ENCODE measurements at places on chromosomes 12 and 14.

DNA sequence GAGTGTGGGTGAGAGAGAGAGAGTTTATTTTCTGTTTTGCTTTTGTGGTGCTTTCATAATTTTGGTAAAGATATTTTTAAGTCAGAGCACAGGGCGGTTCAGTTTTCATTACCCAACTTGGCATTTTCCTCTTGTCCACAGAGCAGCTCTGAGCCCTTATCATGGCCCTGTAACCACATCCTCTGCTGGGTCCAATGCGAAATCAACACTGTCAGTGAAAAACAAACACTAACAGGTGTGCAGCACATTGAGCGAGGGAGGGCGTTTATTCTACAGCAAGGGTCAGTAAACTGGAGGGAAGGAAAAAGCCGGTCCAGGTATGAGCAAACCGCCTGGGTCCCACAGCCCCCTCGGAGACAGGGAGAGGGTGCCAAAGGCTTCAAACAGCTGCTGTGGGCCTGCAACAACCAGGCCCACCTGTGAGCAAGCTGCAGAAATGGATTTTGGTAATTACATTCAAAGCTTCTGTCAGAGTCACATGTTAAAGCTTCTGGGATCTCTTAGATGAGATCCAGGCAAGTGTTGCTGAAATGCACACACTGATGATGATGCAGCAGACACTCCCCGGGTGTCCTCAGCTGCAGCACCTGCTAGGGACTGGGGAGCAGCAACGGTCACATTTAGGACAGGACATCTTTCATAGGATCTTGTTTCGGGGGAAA is 132.7 kb upstream of the DYRK2 start:
- no peak for DNase-seq

DNA sequence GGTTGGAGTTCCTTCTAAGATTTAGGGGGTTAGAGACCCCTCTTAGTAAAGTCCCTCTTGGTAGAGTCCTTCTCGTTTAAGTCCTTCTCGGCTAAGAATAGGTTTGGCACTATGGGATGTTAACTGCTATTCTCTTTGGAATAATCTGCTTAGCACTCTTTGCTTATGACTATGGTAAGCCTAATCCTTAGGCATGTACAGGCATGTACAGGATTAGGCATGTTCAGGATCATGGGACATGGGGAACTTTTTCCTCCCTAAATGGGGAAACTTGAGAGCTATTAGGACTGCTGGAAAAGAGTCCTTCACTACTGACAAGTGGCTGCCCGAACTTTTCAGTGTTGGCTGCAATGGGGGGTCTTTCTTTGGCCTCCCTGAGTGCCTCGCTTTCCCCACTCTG is 193.3 kb downstream of the TMEM117 start:
- DNase-seq, result no peak

DNA sequence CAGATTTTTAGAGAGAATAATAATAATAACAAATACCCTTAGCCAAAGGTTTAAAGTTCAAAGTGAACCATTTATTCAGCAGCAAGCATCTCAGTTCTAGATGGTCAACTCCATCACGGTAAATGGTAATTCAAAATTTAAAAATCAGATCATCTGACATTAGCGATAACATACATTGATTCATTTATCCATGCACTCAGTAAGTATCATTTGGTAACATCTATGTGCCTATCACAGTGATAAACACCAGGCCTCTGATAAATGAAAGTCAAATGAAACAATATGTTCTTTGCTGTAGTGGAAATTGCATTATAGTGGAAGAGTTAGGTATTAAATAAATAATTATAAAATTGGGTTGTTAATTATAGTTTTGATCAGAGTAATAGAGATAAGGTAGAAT is 108.8 kb downstream of the CNTN1 start:
- no peak for DNase-seq

DNA sequence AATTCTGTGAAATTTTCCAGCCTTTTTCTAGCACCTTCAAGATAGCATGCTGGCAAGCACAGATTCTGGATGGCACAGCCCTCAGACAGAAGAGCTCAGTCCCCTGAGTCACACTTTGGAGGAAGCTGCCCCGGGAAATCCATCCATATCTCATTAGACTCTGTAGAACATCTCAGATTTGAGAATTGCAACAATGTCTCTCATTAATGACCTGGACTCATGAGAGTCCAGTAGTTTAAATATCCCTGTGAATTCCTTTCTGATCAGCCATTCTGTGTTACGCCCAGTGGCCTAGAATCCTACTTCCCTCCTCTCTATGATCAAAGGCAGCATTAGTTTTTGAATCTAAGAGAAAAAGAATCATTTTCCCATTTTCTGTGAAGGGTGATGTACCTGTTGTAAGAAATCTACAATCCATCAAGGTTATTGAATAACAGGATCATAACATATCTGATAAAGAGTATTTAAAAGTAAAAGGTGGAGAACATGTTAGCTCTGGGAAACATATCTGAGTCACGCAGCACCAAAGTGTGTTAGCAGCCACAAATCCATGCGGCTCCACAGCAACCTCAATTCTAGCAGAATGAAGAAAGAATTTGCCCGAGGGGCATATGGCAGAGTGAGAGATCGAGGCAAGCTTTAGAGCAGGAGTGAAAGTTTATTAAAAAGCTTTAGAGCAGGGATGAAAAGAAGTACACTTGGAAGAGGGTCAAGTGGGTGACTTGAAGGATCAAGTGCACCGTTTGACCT is 855.6 kb upstream of the TMEM132C start:
- no peak for DNase-seq

DNA sequence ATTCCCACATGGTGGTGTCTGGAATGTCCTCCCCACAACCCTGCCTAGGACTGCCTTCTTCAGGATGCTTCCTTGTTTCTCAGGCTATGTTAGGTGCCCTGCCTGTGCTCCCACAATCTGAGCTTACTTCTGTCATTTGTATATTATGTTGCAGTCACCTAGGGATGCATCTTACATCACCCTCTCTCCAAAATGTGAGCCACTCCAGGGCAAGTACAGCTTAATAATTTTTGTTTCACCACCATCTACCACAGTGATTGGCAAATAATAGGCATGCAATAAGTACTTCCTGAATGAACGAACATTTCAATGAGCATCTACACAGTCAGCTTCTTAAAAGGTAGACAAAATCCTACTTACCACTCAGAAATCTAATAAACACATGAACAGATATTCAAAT is 37.6 kb downstream of the ZFYVE26 start:
- DNase-seq, result no peak

DNA sequence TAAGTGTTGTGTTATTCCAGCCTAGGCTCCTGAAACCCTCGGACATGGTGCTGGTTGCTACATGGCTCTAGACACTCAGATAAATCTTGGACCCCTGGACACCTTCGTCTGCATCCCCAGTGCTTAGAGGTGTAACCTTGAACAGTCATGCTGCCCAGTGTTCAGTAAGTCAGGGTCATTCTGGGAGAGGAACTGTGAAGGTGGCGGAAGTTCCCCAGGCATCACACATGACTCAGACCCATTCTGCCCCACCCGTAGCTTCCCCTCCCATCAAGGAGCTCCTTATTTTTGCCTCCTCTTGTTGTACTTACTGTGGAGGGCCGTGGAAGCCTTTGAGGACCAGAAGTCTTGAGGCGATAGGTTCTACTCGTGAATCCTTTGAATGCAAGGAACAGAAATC is 18.1 kb upstream of the SSPN start:
- no peak for DNase-seq

DNA sequence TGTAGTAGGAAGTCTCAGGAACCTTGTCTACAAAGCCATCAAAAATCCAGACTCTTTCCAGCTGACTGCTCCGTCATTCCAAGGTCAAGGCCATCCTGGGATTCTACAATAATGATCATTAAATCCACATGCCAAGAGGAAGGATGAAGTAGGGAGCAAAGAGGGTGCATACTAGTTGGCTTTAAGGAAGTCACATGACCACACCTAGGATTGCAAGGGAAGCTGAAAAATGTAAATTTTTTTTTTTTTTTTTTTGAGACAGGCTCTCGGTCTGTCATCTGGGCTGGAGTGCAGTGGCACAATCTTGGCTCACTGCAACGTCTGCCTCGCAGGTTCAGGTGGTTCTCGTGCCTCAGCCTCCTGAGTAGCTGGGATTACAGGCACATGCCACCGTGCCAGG is 7.3 kb upstream of the MRPL42 start:
- no peak for DNase-seq

DNA sequence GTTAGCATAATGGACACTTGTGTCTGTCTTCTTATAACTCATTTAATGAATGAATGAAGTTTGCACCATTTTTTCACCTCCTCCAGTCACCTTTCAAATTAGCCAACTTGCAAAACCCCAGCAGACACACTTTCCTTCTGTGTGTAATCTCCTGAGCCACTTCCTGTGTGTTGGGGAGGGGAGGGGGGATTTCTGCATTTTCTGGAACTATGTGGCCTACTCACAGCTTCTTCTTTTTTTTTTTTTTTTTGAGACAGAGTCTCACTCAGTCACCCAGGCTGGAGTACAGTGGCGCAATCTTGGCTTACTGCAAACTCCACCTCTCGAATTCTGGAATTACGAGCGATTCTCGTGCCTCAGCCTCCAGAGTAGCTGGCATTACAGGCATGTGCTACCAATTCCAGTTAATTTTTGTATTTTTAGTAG is 4.1 kb upstream of the SERPINA1 start:
- DNase-seq, result peak; percentile 33

DNA sequence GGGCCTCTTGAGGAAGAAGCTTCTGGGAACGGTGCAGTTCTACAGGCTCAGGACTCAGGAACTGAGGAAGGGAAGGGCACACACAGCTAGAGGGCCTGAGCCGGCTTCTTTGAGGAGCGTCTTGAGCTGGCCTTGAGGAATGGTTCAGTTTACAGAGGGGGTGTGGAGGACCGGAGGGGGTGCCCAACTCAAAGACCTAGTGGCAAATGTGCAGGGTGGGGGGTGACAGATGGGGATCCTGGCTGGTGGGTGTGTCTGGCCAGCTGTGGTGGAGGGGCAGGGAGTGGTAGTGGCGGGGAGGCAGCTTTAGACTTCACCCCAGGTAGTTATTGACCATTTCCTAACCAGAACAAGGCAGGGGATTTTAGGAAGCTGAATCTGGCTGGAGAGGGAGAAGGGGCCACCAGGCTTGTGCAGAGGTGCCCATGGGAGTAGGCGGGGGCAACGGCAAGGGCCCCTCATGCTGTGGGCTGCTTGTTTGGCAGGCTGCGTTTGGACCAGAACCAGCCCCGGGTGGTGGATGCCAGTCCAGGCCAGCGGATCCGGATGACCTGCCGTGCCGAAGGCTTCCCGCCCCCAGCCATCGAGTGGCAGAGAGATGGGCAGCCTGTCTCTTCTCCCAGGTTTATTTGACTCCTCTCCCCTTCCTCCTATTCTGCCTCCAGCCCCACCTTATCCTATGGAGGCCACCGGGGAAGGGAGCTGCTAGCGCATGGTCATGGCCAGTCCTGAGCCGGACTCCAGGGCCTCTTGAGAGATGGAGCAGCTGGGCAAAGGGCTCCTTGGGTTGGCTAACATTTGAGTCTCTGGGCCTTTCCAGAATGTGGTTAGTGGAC is 27.8 kb downstream of the PAPLN start:
- no peak for DNase-seq

DNA sequence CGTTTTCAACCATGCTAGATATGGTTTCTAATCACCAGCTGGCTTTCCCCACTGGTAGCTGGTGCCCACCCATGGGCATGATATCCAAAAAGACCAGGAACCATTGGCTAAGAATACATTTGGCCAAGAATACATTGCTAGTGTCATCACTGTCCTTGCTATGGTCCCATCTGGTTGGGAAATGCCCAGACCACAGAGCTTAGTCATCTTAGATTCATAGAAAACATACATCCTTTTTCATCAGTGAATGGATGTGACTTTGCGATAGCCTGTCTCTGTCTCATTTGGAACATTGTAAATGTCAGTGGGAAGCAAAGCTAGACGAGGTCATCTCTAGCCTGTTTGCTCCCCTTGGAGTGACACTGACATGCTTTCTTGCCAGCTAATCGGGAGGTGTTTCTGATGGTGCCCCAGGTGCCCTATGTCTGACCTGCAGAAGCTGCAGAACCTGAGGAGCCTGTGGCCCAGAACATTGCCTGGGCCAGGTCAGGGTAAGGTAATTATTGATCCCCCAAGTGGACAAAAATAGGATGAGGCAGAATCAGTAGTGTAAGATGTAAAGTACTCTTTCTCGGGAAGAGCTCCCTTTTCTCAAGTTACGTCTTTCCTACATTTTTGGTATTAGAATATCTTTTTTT is 194.8 kb downstream of the SLC41A2 start:
- DNase-seq, result no peak

GRCh38 chr14:30573226-30573814 is 14.4 kb downstream of the G2E3 start:
- DNase-seq, result no peak

- DNase-seq, result no peak
These were observed 12.0 kb upstream of the SMIM10L1 start for GRCh38 chr12:11158885-11159444.

DNA sequence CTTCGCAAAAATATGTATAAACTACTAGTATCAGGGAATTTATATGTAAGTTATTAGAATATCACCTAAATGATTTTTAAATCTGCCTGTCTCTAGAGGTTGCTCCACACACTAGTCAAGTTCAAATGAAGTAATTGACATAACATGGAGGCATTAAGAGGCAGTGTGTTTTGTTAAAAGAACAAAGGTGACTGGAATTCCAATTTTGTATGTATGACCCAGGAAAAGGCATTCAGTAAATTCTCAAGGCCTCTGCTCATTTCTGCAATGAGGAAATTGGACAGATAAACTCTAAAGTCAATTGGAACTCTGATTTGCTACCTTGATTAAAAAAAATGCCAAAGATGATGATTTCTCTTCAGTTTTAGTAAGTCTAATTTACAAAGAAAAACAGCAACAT is 117.1 kb downstream of the NAV3 start:
- no peak for DNase-seq

DNA sequence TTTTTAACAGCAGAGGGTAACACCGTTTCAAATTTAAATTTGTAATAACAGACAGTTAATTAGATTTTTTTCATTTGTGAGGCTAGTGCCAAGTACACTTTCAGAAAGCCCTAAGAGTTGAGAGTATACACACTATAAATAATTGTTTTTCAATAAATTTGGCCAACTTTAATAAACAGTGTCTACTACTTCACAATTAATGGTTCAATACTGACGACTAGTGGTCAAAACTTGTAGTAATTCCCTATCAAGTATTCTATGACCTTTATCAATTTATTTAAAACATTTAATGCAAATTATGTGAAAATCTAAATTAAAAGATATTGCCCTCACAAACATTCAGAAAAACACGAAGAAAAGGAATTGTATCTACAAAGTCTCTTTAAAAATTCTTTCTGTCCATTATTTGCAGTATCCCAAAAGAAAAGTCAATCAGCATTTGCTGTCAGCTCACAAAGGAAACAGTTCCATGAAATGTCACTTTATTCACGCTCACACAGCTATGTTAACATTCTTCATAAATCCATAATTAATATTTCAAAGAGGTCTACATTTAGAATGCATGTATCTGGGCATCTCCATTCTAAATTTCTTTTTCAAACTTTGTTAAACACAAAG is 91.2 kb downstream of the CEP128 start:
- DNase-seq, result peak; percentile 15

DNA sequence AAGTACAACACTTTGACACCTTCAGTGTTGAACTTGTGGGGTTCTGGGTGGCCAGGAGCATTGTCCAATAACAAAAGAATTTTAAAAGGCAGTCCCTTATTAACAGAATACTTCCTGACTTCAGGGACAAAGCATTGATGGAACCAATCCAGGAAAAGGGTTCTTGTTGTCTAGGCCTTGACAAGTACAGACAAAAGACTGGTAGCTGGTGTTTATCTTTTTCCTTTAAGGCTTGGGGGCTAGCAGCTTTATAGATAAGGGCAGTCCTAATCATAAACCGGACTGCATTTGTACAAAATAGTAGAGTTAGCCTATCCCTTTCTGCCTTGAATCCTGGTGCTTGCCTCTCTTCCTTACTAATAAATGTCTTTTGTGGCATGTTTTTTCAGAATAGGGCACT is 27.4 kb downstream of the FAM177A1 start:
- DNase-seq, result no peak
